ENCODE measurements at places on chromosomes 16 and 17.
A peak's percentile ranks its signal among the peaks of the same experiment; 100 is the strongest.

- no peak for DNase-seq
These were observed 11.5 kb upstream of the BAHCC1 start for GRCh38 chr17:81383504-81384421.

DNA sequence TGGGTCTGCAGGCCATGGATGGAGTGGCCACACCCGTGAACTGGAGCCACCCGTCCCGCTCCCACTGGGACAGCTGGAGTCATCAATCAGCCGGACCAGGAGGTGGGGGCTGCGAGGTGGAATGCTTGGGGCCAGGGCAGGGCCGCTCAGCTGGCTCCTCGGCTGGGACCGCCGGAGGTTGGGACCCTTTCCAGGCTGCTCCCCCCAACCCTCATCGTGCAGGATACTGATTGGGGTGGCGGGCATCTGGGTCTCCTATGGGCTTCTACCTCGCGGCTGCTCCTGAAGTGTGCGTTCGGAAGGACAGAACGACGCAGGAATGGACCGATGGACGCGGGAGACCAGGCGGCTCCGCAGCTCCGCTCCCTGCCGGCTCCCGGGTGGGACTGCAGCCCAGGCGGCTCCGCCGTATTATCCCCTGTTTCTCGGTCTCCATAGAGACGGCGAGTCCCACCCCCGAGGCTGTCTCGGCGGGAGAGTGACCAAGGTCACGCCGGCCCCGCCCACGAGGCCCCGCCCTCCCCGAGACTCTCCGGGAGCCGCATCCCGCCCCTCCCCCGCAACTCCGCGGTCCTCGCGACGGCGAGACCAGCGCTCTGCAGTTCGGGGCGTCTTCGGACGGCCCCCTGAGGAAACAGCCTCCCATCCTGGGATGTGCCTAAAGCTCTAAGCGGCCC, at the start of gene TPPP3:
Gene TPPP3, minus strand, starts transcription at position 388 of the 677 bp plus-strand sequence. CDS start 2,387 bp downstream, outside the sequence.
- peak; percentile 45 for DNase-seq

GRCh38 chr17:44315760-44316731, 7.6 kb downstream of the RUNDC3A start:
- DNase-seq: no peak

DNA sequence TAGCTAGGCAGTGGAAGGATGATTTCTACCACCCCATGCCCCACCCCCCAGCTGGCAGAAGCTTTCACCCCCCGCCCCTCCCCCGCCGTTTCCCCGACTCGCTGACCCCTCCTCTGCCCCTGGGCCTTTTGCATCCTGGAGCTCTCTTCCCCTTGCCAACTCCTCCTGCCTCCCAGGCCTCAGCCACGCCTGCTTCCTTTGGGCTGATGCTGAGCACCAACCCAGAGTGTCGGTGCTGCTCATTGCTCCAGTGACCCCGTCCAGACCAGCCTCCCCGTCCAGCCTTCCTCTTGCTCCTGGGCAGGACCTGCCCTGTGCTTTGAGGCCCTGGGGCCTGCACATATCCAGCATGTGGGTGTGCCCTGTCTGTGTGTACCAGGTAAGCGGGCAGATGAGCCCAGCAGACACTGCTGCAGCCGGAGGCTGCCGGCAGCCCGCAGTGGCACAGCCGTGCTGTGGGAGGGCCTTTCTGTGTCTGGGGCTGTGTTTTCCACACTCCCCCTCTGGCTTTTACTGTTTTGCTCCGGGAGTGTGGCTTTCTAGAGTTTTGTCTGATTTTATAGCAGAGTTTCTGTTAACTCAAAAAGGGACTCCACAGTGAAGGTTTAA, 72.9 kb downstream of the JPH3 start:
- no peak for DNase-seq

GRCh38 chr17:37844158-37844976, 79.8 kb upstream of the TBC1D3K start:
- DNase-seq: no peak

DNA sequence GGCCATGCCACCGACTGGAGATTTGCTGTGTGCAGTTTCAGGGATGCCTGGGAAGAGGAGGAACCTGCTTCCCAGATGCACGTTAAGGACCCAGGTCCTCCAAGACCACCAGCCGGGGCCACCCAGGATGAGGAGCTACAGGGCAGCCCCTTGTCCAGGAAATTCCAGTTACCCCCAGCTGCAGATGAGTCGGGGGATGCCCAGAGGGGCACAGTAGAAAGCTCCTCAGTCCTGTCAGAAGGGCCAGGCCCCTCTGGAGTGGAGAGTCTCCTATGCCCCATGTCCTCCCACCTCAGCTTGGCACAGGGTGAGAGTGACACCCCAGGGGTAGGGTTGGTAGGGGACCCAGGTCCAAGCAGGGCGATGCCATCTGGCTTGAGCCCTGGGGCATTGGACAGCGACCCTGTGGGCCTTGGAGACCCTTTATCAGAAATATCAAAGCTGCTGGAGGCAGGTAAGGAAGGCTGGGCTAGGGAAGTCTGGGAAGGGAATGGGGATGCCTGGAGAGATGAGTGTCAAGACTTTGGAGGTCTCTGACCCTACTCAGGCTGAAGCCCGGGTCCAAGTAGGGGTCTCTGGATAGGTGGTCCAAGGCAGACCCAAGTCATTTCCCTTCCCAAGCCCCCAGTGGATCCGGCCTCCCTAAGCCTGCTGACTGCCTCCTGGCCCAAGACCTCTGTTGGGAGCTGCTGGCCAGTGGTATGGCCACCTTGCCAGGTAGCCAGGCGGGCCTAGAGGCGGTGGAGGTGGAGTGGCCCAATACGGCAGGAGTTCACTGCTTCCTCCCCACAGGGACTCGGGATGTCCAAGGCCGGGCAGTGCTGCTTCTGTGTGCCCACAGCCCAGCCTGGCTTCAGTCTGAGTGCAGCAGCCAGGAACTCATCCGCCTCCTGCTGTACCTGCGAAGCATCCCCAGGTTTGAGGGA, 1.0 kb downstream of the PLEKHG4 start:
- DNase-seq: no peak

DNA sequence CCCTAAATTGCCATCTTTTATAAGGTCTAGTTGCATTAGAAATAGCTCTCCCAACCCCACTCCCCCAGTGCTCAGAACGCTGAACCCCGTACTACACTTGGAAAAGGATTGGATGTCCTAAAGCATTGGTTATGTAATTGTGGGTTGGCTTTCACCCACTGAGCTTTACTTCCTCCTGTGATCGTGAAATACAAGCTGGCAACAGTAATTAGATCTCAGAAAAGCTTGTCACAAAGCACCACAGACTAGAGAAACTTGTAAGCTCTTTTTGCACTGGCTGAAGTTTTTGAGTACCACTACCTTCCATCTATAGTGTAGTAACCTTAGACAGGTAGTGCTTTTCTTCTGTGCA, 54.4 kb downstream of the SIAH1 start:
- no peak for DNase-seq

GRCh38 chr16:49344401-49344800, 29.2 kb upstream of the C16orf78 start:
- DNase-seq: no peak

DNA sequence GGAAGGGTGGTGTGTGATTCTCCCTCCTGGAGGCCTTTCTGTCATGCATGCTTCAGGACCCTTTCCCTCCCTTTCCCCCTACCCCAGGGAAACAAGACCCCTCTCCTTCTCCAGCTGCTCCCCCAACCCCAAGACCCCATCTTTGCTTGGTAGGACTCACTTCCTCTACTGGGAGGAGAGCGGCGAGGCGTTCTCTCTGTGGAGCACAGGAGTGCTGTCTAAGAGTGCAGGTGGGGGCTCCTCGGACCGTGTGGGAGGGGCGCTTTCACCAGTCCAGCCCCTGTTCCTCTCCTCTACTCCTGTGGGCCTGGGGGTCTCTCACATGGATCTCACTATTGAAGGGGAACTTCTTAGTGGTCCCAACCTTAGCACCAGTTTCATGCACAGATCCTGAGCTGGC, 456.1 kb upstream of the ASIC2 start:
- DNase-seq: no peak

GRCh38 chr17:45020354-45021138, 30.9 kb downstream of the DCAKD start:
- DNase-seq: peak; percentile 50

DNA sequence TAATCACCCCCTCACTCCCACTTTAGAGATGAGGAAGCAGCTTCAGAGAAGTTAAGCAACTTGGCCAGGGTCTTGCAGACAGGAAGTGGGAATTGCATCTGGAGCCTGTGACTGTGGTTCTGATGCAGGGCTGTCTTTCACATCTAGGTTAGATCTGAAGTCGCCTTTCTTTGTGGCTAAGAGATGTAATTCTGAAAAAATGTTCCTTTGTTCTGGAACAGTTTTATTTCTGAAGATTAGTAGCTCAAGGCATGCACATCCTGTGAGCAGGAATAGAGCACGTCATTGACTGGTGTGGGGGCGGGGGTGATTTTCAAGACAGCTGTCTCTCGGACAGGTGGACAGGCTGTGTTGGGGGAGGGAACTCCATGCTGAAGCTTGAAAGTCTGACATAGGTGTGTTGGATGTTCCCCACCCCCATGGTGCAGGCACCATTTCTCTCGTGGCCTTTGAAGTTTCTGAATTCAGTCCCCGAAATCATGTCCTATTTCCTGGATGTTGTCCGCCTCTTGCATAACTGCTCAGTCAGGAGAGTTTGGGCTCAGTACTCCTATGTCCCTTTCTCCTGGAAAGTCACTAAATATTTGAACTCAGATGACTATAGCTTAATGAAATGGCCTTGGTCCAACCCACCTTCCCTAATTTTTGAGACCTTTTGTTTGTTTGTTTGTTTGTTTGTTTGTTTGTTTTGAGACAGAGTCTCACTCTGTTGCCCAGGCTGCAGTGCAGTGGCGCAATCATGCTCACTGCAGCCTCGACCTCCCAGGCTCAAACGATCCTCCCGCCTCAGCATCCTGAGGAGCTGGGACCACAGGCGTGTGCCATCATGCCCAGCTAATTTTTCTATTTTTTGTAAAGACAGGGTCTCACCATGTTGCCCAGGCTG, 21.0 kb upstream of the HERPUD1 start:
- peak; percentile 77 for DNase-seq

GRCh38 chr17:30165960-30166359, 49.3 kb downstream of the NSRP1 start:
- no peak for DNase-seq

- DNase-seq: no peak
These were observed 970 bp upstream of the DYNC1LI2 start for GRCh38 chr16:66752379-66752778.

- DNase-seq: no peak
These were observed 998 bp upstream of the SRSF1 start for GRCh38 chr17:58007781-58008706.

DNA sequence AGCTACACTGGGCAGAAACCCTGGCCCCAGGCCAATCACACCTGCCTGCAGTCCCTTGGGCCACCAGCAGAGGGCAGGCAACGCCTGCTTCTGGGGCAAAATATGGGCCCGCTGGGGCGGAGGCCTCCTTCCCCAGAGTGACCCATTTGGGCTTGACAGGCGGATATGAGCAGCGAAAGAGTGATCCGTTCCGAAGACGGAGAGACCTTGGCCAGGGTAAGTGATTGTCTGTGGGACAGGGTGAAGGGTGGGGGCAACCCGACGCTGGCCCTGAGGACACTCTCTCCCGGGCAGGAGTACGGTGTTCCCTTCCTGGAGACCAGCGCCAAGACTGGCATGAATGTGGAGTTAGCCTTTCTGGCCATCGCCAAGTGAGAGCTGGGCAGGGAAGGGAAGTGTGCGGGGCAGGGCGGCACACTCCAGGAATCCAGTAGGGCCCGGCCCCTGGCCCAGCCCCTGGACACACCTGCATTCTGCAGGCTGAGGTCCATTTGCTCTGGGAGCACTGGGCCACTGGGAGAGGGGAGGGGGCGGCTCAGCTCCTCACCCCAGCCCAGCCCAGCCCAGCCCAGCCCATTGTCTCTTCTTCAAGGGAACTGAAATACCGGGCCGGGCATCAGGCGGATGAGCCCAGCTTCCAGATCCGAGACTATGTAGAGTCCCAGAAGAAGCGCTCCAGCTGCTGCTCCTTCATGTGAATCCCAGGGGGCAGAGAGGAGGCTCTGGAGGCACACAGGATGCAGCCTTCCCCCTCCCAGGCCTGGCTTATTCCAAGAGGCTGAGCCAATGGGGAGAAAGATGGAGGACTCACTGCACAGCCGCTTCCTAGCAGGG, 3.5 kb upstream of the NHERF1 start:
- DNase-seq: peak; percentile 48

DNA sequence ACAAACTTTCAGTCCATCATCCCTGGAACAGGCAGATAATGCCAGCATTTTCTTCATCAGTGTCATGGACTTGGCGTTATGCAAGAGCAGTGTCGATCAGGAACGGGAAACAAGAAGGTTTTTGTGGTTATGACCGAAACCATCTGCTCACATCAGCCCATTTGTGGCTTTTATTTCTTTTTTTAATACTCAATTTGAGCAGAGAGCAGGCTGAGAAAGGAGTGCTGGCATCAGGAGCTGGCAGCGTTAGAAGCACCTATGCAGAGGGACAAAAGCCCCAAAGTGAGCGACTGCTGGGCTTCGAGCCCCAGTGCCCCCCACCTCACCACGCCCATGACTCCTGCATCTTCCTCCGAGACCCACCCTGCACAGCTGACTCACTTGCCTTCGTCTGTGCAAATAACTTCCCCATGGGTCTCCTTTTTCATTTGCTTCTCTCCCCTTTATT, 16.2 kb upstream of the CD300E start:
- no peak for DNase-seq

- DNase-seq: no peak
These were observed 24.0 kb downstream of the MEOX1 start for GRCh38 chr17:43637563-43638323.

DNA sequence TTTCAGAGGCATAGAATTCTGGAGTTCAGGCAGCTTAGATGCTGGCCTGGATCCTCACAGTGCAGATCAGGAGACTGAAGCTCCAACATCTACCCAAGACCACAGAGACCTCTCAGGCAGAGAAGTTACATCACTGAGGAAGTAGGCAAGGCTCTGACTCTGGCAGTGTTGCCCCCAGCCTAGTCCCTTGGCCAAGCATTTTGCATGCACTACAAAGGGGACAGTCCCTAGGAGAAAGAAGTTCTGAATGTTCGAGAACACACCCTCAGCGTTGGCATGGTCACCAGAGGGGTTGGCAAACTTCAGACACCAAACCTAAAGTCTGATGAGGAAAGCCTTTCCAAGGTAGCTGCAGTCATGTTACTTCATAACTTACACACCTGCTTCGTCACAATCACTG, 2.5 kb downstream of the RANBP10 start:
- no peak for DNase-seq

DNA sequence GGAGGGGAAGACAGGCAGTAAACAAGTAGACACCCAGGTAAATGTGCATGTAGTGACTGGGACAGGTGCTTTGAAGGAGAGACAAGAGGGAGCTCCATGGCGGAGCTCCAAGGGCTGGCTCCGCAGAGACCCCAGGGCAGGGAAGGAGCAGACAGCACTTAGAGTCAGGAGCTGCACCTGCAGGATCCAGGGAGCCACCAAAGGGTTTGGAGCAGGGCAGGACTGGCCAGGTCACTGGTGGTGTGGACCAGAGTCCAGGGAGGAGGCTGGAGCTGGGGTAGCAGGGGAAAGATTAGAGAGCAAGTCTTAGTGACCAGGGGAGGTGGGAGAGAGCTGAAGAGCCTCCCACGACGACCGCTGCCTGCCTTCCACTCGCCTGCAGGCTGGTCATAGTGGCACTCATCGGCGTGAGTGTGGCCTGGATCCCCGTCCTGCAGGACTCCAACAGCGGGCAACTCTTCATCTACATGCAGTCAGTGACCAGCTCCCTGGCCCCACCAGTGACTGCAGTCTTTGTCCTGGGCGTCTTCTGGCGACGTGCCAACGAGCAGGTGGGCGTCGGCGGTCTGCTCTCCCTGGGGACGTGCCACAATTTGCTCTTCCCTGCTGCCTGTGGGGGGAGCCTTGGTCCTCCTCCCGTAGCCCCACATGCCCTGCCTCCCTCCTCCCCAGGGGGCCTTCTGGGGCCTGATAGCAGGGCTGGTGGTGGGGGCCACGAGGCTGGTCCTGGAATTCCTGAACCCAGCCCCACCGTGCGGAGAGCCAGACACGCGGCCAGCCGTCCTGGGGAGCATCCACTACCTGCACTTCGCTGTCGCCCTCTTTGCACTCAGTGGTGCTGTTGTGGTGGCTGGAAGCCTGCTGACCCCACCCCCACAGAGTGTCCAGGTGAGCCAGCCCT, 14.7 kb upstream of the FAM83G start:
- no peak for DNase-seq

All from renal cortical epithelial cell (primary cell).